GM23338 (cell line): ENCODE measurements at places on chromosomes 6 and 20. TPM values are rescaled to one million over a fixed set of nuclear protein-coding genes. Genes with fewer than 3 reads are reported as not detected.
A peak's percentile ranks its signal among the peaks of the same experiment; 100 is the strongest.

Gene DTNBP1
- total RNA-seq = 12.1 and 13.6 TPM in 2 replicates

DNA sequence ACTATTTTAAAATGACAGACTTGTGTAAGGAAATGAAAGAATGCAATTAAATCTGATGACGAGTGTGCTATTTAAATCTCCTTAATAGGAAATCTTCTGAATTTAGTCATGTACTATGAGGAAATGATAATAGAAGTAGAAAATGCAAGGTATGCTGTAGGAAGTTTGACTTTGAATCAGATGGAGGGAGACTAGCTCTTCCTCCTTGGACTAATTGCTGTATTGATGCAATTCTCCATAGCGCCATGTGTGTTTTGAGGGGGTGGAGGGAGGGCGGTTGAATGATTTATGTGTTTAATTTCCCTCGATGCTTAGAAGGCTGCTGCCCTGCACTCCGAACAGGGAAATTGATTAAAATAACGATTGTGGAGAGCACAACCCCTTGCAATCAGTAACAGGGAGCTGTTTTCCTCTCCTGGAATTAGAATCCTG, 214.4 kb upstream of the PRND start:
- no peak overlapping the region for H3K4me3 ChIP-seq
- H3K27ac ChIP-seq = no peak overlapping the region
- peaks cover 18% of the 10 kb centered on the region; the same call in 1 of the 2 replicates for H3K4me1 ChIP-seq
- no peak for DNase-seq
- no peaks in the 10 kb centered on the region for H3K27me3 ChIP-seq

Gene TPBG
- 26.7 and 33.0 TPM in 2 replicates for total RNA-seq

- DNase-seq = no peak
- no peak overlapping the region for H3K4me3 ChIP-seq
- H3K27ac ChIP-seq = no peak overlapping the region
- H3K4me1 ChIP-seq = peaks cover 6% of the 10 kb centered on the region; the same call in 1 of the 2 replicates
Measured at GRCh38 chr20:49381558-49382493, 100.6 kb downstream of the KCNB1 start.

Gene ANGPT4
- total RNA-seq = 0.17 and 1.0 TPM in 2 replicates

Gene DLL1
- 4.6 and 4.8 TPM in 2 replicates for total RNA-seq

Gene SH3BGRL2
- total RNA-seq = 23.8 and 24.5 TPM in 2 replicates

- no peaks in the 10 kb centered on the region for H3K27me3 ChIP-seq
- no peaks in the 10 kb centered on the region for H3K36me3 ChIP-seq
- DNase-seq = no peak
- no peak overlapping the region for H3K27ac ChIP-seq
Measured at GRCh38 chr20:48541581-48542071, 286.2 kb downstream of the PREX1 start.

DNA sequence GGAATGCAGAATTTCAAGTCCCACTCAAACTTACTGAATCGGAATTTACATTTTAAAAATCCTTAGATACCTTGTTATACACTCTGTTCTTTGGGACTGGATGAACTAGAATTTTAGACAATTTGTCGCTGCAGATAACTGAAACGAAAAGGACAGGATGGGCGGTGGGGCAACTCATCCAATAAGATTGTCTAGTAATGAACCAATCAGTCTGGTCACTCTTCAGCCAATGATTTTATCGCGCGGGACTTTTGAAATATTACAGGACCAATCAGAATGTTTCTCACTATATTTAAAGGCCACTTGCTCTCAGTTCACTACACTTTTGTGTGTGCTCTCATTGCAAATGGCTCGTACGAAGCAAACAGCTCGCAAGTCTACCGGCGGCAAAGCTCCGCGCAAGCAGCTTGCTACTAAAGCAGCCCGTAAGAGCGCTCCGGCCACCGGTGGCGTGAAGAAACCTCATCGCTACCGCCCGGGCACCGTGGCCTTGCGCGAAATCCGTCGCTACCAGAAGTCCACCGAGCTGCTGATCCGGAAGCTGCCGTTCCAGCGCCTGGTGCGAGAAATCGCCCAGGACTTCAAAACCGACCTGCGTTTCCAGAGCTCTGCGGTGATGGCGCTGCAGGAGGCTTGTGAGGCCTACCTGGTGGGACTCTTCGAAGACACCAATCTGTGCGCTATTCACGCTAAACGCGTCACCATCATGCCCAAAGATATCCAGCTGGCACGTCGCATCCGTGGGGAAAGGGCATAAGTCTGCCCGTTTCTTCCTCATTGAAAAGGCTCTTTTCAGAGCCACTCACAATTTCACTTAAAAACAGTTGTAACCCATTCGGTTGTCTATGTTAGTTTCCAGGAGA, 41.9 kb upstream of the HFE start:
- DNase-seq = no peak
- H3K4me3 ChIP-seq = no peak overlapping the region
- H3K4me1 ChIP-seq = peaks cover 12% of the 10 kb centered on the region; the same call in 1 of the 2 replicates
- no peaks in the 10 kb centered on the region for H3K27me3 ChIP-seq

Gene CTCFL
- total RNA-seq = 1.4 and 2.1 TPM in 2 replicates

GRCh38 chr6:13177664-13178063, 150.7 kb downstream of the TBC1D7 start:
- H3K27ac ChIP-seq = no peak overlapping the region
- no peaks in the 10 kb centered on the region for H3K36me3 ChIP-seq
- peaks cover 27% of the 10 kb centered on the region for H3K4me1 ChIP-seq
- no peaks in the 10 kb centered on the region for H3K27me3 ChIP-seq

GRCh38 chr20:47627540-47627939, 125.9 kb downstream of the NCOA3 start:
- DNase-seq = no peak
- no peaks in the 10 kb centered on the region; the same call in 1 of the 2 replicates for H3K36me3 ChIP-seq
- H3K27me3 ChIP-seq = no peaks in the 10 kb centered on the region
- no peak overlapping the region for H3K27ac ChIP-seq

Gene GPX5
- total RNA-seq = not detected in 2 replicates

DNA sequence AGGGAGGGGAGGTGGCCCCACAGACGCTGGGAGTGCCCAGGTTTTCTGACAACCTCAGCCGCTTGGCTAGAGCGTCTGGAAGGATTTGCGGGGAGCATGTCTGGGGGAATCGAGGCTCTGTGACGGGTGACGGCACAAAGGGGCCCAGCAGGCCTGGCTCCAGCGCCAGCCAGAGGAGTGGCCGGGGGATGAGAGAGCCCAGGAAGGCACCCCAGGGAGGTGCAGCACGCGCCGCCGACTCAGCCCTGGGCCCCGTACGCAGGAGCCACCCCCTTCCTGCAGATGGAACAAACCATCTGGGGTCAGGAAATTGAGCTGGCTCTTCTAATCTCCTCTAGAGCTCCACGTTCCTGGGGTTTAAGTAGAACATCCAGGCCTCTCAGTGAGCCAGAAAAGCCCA, 5.9 kb upstream of the SLCO4A1 start:
- H3K4me1 ChIP-seq = peaks cover 8% of the 10 kb centered on the region; the same call in 1 of the 2 replicates
- H3K36me3 ChIP-seq = no peaks in the 10 kb centered on the region
- H3K27ac ChIP-seq = no peak overlapping the region

DNA sequence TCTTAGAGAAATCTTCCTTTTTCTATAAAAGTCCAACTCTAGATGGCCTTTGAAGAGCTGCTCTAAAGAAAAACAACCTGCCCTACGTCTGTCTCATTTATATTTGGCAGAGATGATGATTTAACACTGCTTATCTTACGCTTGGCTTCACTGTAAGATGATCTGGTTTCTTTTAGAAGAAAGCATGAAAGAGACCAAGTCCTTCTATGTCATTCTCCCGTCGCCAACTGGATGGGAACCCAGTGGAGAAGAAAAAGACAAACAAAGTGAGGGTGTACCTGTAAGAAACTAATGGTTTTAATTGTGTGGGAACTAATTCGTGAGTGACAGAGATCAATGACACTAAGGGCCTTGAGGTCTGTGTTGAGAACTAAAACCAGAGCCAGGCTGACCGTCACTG, 92.8 kb downstream of the MBOAT1 start:
- no peak overlapping the region for H3K4me3 ChIP-seq
- peaks cover 13% of the 10 kb centered on the region for H3K4me1 ChIP-seq
- no peaks in the 10 kb centered on the region for H3K27me3 ChIP-seq
- no peak for DNase-seq
- H3K36me3 ChIP-seq = no peaks in the 10 kb centered on the region

Gene ABRACL
- total RNA-seq = 134 and 160 TPM in 2 replicates

DNA sequence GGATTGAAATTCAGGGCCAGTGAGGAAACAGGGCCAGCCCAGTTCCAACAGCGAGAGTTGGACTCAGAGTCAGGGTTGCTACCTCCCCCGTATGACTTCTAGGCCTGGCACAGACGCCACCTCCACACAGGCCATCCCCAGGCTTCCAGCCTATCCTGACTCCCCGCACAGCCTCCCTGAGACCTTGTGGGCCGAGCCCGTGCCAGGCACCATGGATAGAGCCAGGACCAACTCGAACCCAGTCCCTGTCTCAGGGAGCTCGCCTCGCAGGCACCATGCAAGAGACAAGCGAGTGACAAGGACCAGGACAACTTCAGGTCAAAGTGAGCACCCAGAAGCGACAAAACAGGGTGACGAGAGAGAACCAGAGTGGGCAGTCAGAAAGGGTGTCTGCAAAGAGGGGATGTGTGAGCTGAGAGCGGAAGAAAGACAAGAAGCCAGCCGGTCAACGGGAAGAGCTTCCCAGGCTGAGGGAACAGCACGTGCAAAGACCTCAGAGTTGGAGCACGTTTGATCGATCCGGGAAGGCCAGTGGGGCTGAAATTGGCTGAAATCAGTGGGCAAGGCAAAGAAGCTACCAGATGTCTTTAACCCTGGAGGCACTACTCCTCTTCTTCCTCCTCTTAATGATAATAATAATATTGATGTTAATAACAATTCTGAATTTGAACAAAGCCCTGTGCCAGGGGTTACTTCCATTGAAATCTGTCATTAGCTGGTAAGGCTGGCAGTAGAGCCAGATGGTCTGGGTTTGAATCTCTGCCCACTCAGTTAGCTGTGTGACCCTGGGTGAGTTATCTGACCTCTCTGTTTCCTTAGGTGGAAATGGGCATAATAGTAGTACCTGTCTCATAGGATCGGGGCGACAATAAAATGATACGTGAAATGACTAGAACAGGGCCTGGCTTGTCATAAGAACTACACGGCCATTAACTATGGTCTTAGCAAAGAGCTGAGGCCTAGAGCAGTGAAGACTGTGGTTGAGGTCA, 45.0 kb downstream of the KIAA1755 start:
- H3K4me1 ChIP-seq = no peaks in the 10 kb centered on the region
- no peaks in the 10 kb centered on the region for H3K36me3 ChIP-seq
- no peaks in the 10 kb centered on the region for H3K27me3 ChIP-seq
- H3K4me3 ChIP-seq = no peak overlapping the region
- H3K27ac ChIP-seq = no peak overlapping the region

Gene MUCL3
- total RNA-seq = 0.12 TPM in 1 of 2 replicates, not detected in the other

- H3K27ac ChIP-seq = no peak overlapping the region
- H3K4me1 ChIP-seq = peaks cover 4% of the 10 kb centered on the region; the same call in 1 of the 2 replicates
- H3K4me3 ChIP-seq = no peak overlapping the region
Measured at GRCh38 chr20:62584671-62585460, 57.4 kb upstream of the SLCO4A1 start.

DNA sequence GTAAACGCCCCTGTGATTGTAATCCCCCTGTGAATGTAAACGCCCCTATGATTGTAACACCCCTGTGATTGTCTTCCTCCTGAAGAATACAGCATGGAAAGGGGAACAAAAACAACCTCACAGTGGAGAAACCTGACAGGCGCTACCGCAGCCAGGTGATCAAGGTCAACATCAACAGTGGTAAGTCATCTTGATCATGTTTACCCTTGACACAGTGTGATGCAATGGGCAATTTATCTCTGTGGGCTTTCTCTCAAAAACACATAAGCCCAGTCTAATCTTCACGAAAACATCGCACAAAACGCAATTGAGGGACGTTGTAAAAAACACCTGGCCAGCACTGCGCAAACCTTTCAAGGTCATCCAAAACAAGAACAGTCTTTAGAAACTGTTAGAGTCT, 277.2 kb downstream of the PRKN start:
- no peaks in the 10 kb centered on the region for H3K27me3 ChIP-seq
- DNase-seq = no peak
- no peak overlapping the region for H3K4me3 ChIP-seq
- no peak overlapping the region for H3K27ac ChIP-seq
- H3K4me1 ChIP-seq = no peaks in the 10 kb centered on the region

Gene TREM1
- total RNA-seq = not detected in 2 replicates

DNA sequence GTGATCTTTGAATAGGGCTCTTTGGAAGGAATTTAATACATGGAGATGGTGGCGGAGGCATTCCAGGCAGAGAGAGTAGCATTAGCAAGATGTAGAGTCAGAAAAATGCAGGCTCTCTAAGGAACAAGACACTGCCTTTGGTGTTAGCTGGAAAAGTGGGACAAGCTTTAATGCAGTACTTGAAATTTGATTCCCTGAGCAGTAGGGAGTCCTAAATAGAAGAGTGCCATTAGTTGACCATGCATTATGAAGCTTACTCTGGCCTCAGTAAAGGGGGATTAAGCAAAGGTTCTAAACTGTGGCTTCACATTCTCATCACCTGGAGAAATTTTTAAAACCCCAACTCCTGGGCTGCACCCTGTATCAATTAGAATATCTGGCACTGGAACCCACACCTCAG, 494.8 kb upstream of the SOX4 start:
- H3K27me3 ChIP-seq = no peaks in the 10 kb centered on the region
- no peak overlapping the region for H3K4me3 ChIP-seq
- H3K27ac ChIP-seq = no peak overlapping the region
- peaks cover 28% of the 10 kb centered on the region for H3K4me1 ChIP-seq
- peak; percentile 42 for DNase-seq

DNA sequence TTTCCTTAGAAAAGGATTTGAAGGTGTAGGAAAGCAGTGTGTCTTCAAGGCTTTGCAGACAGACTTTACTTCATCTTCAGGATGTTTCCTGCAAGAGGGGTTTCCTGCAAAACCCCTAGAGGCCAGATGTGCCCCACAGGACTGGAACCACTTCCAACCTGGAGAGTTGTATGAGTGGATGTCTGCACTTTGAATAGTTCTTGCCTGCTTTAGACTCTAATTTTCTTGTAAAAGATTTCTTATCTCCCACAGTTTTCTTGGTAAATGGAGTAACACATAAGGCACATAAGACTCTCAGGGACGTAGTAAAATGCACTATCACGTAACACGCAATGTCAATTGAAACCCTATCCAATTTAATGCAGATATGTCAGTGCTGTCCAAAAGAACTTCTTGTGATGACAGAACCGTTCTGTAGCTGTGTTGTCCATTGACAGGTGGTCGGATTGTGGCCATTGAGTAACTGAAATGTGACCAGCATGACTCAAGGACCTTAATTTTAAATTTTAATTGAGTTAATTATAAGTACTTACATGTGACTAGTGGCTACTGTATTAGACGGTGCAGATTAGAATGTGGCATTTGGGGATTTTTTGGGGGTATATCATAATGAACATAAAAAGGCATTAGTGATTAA, 118.7 kb downstream of the JARID2 start:
- H3K36me3 ChIP-seq = no peaks in the 10 kb centered on the region
- no peaks in the 10 kb centered on the region for H3K27me3 ChIP-seq
- no peak for DNase-seq
- H3K4me1 ChIP-seq = peaks cover 97% of the 10 kb centered on the region
- H3K27ac ChIP-seq = no peak overlapping the region
